Psoas muscle (tissue), 8 donors: ENCODE measurements at places on chromosomes 3 and 15. TPM values are rescaled to one million over a fixed set of nuclear protein-coding genes. Genes with fewer than 3 reads are reported as not detected.

The RTP1 gene
- not detected for total RNA-seq

The LEKR1 gene
- 0.79 TPM for total RNA-seq

The CAMP gene
- total RNA-seq = not detected

The CKMT1B gene
- total RNA-seq = not detected

The TMEM108 gene
- 6.5 TPM for total RNA-seq

The FLNB gene
- total RNA-seq = 17.9 TPM

The IL12A gene
- 0.19 TPM for total RNA-seq

The FEZF2 gene
- total RNA-seq = not detected

The PCOLCE2 gene
- total RNA-seq = 4.4 TPM

The GOLGA8Q gene
- total RNA-seq = not detected

The PIGB gene
- total RNA-seq = 1.0 TPM
